ENCODE measurements at places on chromosomes 11 and 22. TPM values are rescaled to one million over a fixed set of nuclear protein-coding genes. Genes with fewer than 3 reads are reported as not detected.

DNA sequence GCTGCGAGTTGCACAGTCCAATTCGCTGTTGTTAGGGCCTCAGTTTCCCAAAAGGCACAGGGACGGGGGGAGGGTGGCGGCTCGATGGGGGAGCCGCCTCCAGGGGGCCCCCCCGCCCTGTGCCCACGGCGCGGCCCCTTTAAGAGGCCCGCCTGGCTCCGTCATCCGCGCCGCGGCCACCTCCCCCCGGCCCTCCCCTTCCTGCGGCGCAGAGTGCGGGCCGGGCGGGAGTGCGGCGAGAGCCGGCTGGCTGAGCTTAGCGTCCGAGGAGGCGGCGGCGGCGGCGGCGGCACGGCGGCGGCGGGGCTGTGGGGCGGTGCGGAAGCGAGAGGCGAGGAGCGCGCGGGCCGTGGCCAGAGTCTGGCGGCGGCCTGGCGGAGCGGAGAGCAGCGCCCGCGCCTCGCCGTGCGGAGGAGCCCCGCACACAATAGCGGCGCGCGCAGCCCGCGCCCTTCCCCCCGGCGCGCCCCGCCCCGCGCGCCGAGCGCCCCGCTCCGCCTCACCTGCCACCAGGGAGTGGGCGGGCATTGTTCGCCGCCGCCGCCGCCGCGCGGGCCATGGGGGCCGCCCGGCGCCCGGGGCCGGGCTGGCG is at the start of gene BCR:
BCR (plus strand) TSS at position 209 of the 592 bp plus-strand sequence. CDS start 452 bp downstream, outside the sequence.
- no peak within 1 kb of the TSS for H3K27ac ChIP-seq
- H3K4me1 ChIP-seq = peaks cover 32% of the 10 kb centered on the region
- peak; percentile 51 for DNase-seq
- no peaks in the 10 kb centered on the region for H3K36me3 ChIP-seq

DNA sequence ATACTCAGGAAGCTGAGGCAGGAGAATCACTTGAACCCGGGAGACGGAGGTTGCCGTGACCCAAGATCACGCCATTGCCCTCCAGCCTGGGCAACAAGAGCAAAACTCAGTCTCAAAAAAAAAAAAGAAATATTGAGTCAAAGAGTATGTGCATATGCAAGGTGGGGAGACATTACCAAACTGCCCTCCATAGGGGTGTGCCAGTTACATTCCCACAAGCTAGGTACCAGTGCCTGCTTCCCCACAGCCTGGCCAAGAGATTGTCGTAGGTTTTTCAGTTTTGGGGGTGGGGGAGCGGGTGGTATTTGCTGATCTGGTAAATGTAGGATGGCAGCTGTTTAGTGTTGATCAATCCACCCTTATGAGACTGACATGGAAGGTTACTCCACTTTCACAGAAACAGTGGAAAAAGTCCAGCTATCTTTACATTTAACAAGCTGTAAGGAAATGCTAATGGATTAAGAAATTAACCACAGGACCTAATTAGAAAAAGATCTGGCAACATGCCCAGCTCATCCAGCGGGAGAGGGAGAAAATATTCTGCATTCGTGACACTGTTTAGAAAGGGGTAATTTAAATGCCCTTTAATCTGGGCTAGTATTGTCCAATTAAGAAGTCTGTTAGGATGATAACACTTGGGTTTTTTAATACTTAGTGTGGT is 89.4 kb downstream of the PACS1 start:
- H3K4me3 ChIP-seq = no peak overlapping the region
- peaks cover 9% of the 10 kb centered on the region for H3K4me1 ChIP-seq
- no peaks in the 10 kb centered on the region for H3K36me3 ChIP-seq
- DNase-seq = no peak
- no peak overlapping the region for H3K27ac ChIP-seq

DNA sequence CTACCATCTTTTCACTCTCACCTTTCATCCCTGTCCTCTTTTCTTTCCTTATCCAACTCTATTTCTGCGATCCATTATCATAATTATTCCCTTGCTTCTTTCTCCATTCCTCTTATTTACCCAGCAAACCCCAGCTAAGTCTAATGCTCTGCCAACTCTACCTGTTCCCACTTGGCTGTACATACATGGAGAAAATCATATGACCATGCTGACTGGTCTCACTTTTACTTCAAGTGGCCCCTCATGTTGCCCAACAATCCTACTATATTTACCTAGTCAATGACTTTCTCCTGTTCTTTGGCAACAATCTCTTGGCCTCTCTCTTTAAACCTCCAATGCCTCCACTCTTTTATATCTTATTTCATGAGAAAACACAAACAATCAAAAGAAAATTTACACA is 94.1 kb downstream of the USP35 start:
- no peak for DNase-seq
- peaks cover 17% of the 10 kb centered on the region for H3K4me1 ChIP-seq
- no peaks in the 10 kb centered on the region for H3K27me3 ChIP-seq
- H3K27ac ChIP-seq = no peak overlapping the region
- H3K36me3 ChIP-seq = no peaks in the 10 kb centered on the region

The CREB3L1 gene
- total RNA-seq = 3.1 TPM

DNA sequence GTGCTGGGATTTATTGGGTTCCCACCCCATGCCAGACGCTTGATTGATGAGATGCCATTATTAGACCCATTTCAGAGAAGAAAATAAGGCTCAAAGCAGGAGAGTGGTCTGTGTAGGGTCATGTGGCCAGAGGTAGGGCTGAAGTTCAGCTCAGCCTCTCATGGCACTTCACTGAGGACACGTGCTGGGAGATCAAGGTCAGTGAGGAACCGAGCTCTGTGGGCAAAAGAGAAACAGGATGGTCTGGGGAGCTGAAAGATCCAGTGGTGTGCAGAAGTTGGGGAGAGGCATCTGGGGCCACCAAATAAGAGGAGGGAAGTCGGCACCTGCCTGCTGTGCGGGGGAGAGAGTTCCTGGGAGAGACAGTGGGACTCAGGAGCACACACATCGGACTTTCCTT is 19.6 kb downstream of the RHOD start:
- no peak overlapping the region for H3K27ac ChIP-seq
- DNase-seq = no peak
- H3K4me3 ChIP-seq = no peak overlapping the region
- H3K4me1 ChIP-seq = peaks cover 47% of the 10 kb centered on the region

GRCh38 chr11:79097246-79097875 is 343.5 kb downstream of the TENM4 start:
- no peak for DNase-seq
- no peaks in the 10 kb centered on the region for H3K36me3 ChIP-seq
- H3K27ac ChIP-seq = no peak overlapping the region
- H3K4me3 ChIP-seq = no peak overlapping the region
- H3K27me3 ChIP-seq = peaks cover 18% of the 10 kb centered on the region
- H3K4me1 ChIP-seq = no peaks in the 10 kb centered on the region

DNA sequence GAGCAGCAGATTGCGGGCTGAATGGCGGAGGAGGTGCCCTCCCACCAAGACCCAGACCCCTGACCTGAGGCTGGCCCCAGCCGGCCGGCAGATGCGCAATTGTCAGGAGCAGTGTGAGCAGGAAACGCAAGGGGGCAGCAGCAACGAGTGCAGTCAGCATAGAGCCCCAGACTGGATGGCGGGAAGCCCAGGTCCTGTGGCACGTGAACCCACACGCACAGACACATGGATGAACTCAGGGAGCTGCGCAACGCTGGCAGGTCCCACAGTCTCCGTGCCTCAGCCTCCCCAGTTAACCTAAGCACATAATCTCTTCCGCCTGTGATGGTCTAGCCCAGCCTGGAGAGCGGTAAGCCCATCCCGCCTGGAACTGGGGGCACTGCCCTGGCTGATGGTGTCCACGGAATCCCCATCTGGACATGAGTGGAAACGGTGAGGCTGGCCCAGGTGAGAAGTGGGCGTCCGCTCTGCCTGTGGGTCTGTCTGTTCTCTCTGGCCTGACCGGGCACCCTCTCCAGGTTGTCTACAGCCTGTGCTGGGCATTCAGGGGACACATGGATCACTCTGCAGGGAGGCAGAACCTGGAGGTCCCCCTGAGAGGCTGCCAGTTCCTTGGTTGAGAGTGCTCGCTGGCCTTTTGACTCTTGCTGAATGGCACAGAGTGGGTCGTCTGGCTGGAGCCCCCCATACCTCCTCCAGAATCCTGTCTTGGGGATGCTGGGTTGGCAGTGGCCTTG is 626 bp upstream of the TBX10 start:
- no peaks in the 10 kb centered on the region for H3K36me3 ChIP-seq
- DNase-seq = peak; percentile 48
- peaks cover 17% of the 10 kb centered on the region for H3K27me3 ChIP-seq
- H3K27ac ChIP-seq = no peak overlapping the region
- no peak overlapping the region for H3K4me3 ChIP-seq
- H3K4me1 ChIP-seq = no peaks in the 10 kb centered on the region

DNA sequence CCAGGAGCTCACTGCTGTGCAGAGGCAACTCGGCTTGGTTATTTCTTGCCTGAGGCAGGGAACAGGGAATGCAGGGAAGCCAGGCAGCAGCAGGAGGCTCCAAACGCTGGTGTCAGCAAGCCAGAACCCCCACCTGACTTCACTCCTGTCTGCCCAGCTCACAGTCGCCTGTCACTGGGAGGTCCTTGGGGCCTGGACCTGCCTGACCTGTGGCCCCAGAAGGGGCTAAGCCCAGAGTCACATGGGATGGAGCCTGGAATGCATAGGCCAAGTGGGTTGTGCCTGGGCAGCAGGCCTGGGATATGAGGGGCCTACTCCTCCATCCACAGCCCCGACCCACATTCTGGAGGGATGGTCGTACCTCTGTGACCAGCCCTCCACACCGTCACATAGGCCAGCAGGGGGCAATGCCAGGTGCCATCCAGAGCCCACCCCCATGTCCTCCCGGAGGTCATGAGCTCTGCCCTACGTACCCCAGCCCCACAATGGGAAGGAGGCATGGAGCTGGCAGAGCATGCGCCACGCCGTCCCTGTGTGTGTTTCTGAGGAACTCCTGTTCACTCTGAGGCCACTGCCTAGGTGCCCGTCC is 5.2 kb downstream of the RASSF7 start:
- H3K27me3 ChIP-seq = no peaks in the 10 kb centered on the region
- no peak overlapping the region for H3K4me3 ChIP-seq
- no peak overlapping the region for H3K27ac ChIP-seq
- DNase-seq = no peak
- no peaks in the 10 kb centered on the region for H3K36me3 ChIP-seq
- H3K4me1 ChIP-seq = 0 out of 2 replicates have a peak, but pooled peaks cover 6% of the 10 kb centered on the region

DNA sequence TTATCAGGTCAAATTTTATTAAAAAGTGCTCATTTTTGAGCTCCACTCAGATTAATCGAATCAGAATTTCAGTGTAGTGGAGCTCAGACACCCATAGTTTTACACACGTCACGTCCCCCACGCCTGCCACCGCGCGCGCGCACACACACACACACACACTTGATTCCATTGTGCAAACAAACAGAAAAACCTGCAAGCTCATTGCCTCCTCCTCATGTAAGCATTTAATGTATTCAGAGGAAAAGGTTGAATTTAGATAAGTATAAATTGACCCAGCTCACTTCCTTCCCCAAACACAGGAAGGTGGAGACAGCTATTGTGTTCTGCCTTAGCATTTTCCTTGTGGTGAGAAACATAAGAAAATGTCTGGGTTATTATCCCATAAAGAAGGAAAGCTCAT is 336.7 kb downstream of the LUZP2 start:
- peaks cover 6% of the 10 kb centered on the region for H3K4me1 ChIP-seq
- no peak for DNase-seq
- H3K4me3 ChIP-seq = no peak overlapping the region

GRCh38 chr11:130737866-130738431 is 178.3 kb downstream of the SNX19 start:
- no peak overlapping the region for H3K27ac ChIP-seq
- H3K4me3 ChIP-seq = no peak overlapping the region
- H3K4me1 ChIP-seq = no peaks in the 10 kb centered on the region
- H3K27me3 ChIP-seq = no peaks in the 10 kb centered on the region
- peak; percentile 21 for DNase-seq

DNA sequence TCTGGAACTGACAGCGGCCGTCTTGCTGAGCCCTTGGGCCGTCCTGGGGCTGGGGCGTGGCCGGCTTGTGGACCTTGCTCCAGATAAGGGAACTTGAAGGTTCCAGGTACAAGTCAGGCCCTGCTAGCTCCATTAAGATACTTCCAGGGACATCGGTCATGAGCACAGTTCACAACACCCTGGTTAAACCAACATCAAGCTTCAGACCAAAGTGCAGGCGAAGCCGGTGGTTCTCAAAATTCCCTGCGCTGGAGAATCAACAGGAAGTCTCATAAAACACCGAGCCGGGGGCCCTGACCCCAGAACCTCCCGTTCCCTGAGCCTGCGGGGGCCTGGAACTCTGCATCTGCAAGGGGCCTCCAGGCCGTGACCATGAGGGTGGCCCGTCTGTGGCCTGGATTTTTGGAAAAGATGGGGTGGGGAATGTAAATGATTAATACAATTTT is 1043.8 kb downstream of the BRD1 start:
- H3K27me3 ChIP-seq = peaks cover 84% of the 10 kb centered on the region
- no peak overlapping the region for H3K4me3 ChIP-seq
- H3K36me3 ChIP-seq = no peaks in the 10 kb centered on the region
- no peak for DNase-seq
- H3K4me1 ChIP-seq = no peaks in the 10 kb centered on the region

DNA sequence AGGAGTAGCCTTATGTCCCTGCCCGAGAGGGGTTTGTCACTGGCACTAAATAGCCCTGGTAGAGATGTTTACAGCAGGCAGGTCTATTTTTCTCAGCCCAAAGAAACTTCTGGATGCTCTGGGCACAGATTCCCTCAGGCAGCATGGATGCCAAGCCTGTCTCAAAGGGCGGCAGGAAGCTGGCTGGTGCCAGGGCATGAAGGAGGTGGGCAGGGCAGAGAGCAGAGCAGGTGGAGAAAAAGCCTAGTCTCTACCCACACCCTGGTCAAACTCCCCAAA is 4.1 kb upstream of the GAS2L1 start:
- DNase-seq = no peak
- no peak overlapping the region for H3K27ac ChIP-seq
- H3K4me1 ChIP-seq = peaks cover under 1% of the 10 kb centered on the region
- H3K27me3 ChIP-seq = no peaks in the 10 kb centered on the region

DNA sequence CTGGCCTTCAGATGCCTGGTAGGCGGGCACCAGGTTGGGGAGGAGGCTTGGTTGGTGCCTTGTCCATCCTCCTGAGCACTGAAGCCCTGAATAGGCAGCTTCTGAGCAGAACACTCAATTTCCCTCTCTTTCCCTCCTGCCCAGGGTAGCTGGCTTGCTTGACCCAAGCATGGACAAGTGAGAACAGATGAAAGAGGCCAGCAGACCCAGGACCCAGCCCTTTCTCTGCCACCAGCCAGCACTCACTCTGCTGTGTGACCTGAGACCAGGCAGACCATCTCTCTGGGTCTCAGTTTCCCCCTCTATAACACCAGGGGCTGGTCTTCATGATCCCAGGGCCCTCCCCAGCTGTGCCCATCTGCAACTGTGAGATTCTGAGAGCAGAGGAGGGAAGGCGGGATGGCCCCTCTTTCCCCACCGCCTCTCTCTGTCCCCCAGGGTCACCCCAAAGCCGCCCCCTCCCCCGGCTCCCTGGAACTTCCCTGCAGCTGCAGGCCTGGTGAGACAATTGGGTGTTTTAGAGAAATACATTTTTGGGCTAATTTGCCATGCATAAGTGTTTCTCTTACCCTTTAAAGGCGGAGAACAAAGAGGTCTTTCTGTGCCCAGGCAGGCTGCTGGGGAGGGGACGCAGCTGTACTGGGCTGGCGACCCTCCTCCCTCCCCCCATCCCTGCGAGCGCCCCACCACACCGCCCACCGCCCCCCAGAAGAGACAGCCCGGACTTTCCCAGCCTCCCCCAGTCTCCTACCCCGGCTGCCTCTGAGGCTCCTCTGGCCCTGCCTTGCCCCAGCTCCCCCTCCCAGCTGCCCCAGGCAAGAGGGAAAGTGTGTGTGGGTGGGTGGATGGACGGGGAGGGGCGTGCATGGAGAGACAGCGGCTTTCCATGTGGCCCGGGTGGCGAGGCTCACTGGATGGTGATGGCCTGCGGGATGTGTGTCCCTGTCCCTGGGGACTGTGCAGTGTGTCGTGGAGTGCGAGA is 30.8 kb upstream of the PICK1 start:
- no peak overlapping the region for H3K4me3 ChIP-seq
- no peak for DNase-seq
- H3K4me1 ChIP-seq = no peaks in the 10 kb centered on the region
- H3K36me3 ChIP-seq = no peaks in the 10 kb centered on the region
- peaks cover 30% of the 10 kb centered on the region for H3K27me3 ChIP-seq
- H3K27ac ChIP-seq = no peak overlapping the region

The RASD2 gene
- total RNA-seq = 0.95 TPM

All from PC-9 (cell line).